ENCODE measurements at places on chromosomes 7 and 10. TPM values are rescaled to one million over a fixed set of nuclear protein-coding genes. Genes with fewer than 3 reads are reported as not detected.

DNA sequence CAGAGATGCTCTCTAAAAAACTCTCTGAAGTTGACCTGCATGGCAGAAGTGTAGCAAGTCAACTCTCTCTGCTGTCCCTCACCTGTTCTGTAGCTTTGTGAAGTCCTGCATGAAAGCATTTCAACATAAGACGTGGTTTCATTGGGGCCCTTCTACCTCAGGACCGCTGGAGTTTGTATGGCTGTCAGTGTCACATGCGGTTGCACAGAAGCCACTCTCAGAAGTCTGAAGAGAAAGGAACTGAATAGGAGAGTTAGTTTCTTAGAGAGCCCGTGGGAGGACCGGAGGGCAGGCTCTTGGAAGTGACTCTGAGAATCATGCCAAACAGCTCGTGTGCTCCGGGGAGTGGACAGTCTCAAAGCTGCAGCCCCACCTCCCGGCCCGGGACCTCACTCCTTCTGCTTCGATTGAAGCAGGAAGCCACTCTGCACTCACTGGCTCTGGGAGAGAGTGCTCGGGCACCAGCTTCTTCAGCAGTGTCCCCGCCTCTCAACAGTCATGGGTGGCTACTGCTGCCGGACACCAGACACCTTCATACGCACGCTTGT is 486.7 kb downstream of the SDK1 start:
- no peak overlapping the region for H3K27ac ChIP-seq
- H3K4me3 ChIP-seq, result no peak overlapping the region
- no peaks in the 10 kb centered on the region for H3K4me1 ChIP-seq

- no peak overlapping the region for H3K27ac ChIP-seq
- no peak for DNase-seq
These were observed 57.9 kb upstream of the TMEM72 start for GRCh38 chr10:44853148-44853734.

DNA sequence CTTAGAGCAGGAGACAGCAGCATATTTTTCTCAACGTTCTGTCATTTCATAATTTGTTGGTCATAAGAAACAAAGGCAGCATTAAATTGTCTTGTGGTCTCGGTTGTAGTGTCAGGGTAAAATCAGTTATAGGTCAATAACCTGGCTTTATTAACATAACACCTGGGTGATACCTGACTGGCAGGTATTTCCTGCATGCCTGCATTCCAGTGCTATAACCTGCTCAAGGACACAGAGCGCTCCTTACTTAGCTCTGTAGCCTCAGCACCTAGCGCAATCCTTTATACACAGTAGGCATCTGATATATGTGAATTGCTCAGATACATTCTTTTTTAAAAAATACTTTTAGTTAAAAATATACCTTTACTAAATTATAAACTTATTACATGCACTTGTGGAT is 38.9 kb upstream of the PRKG1 start:
- H3K4me3 ChIP-seq, result no peak overlapping the region
- no peaks in the 10 kb centered on the region for H3K36me3 ChIP-seq
- no peaks in the 10 kb centered on the region for H3K4me1 ChIP-seq
- no peak overlapping the region for H3K27ac ChIP-seq
- DNase-seq, result no peak

DNA sequence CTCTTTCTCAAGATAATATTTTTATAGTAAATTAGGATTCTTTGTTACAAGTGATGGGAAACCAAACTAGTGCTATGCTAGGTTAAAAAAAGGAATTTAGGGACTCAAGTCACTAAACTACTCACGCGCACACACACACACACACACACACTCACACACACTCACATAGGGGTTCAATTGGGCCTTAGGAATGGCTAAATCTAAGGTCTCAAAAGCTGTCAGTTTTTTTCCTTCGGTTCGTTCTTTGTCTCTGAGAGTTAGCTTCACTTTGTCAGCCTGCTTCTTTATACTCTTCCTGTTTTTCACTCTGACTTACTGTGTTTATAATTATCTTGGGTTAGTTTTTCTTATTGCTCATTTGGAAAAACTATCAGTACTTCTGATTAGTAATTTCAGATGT is 138.9 kb downstream of the ADK start:
- peaks cover 13% of the 10 kb centered on the region for H3K4me1 ChIP-seq
- no peak for DNase-seq
- peak overlapping the region; percentile 33 for H3K4me3 ChIP-seq
- H3K27me3 ChIP-seq, result no peaks in the 10 kb centered on the region
- peak overlapping the region; percentile 66 for H3K27ac ChIP-seq

UCMA gene
- not detected for polyA plus RNA-seq

- no peaks in the 10 kb centered on the region for H3K4me1 ChIP-seq
- H3K4me3 ChIP-seq, result no peak overlapping the region
- H3K36me3 ChIP-seq, result no peaks in the 10 kb centered on the region
- DNase-seq, result no peak
These were observed 110.2 kb upstream of the GDF10 start for GRCh38 chr10:47189802-47190201.

GPC2 gene
- 0.76 TPM for polyA plus RNA-seq

GDI2 gene
- 20.0 TPM for polyA plus RNA-seq

AQP1 gene
- polyA plus RNA-seq, result 256 TPM

MUC12 gene
- 0.23 TPM for polyA plus RNA-seq

TMEM176A gene
- 10.2 TPM for polyA plus RNA-seq

MOSPD3 gene
- polyA plus RNA-seq, result 10.4 TPM

ADD3 gene
- 28.8 TPM for polyA plus RNA-seq

DNA sequence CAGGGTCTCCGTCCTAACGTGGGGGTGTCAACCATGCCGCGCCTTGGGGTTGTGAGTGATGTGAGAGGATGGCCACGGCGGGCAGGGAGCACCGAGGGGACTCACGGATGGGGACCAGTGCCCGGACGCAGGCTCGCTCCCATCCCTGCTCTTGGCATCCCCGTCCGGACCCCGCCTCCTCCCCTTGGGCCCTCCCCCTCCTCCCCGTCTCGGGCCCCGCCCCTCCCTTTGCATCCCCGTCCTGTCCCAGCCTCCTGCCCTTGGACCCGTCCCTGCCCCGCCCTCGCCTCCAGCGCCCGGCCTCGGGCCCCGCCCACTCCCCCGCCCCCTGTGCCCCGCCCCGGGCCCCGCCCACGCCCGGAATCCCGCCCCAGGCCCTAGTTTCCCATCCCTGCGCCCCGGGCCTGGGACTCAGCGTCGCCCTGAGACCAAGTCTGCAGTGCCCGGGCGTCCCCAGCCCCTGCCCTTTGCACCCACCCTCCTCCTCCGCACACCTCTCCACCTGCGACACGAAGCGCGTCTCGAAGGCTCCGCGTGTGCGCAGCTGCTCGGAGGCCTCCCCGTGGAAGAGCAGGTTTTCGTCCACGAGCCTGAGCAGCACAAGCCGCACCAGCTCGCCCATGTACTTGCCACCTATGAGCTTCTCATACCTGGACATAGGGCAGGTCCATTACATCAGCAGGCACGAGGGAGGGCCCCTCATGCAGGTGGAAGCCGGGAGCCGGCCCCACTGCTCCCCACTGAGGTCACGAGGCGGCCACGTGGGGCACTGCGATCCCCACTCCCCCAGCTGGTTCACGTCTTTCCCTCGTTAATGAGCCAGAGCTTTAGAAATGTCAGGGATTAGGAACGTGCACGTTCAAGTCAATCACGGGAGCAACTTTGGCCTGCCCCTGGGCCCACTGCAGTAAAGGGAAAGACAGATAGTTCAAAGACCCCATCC is 5.1 kb upstream of the MYL7 start:
- H3K4me3 ChIP-seq, result peak overlapping the region; percentile 60
- DNase-seq, result peak; percentile 90

DNA sequence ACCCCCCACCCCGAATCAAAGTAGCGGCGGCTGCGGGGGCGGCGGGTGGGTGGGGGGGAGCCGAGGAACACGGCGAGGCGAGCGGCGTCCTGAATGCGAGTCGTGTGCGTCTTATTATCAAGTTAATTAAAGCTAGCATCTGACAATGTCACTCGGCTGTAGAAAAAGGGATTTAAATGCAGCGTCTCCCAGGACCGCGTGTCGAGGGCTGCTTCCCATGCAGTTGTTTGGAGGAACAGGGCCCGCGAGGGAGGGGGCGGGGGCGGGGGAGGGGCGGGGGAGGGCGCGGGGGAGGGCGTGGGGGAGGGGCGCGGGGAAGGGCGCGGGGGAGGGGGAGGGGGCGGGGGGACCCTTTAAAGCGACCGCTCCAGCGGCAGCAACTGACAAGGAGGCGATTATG is 2.7 kb upstream of the UNCX start:
- peaks cover 92% of the 10 kb centered on the region for H3K27me3 ChIP-seq
- H3K4me1 ChIP-seq, result no peaks in the 10 kb centered on the region
- no peak for DNase-seq
- H3K27ac ChIP-seq, result no peak overlapping the region

DNA sequence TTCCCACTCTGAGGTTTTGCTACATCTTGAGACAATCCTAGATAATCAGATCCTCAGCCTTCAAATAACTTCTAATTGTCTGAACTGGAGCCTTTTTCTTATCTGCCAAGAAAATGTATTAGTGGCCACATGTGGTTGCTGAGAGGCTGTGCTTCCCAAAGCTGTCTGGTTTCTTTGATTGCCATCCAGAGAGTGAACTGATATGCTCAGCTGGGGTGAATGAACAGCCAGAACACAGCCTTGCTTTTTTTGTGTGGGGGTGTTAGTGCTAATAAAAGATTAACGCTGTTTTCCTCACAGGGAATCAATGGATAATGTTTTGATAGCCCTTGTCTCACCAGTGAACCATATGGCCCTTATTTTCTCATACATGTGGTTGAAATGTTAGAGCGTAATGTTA is 66.9 kb downstream of the BBS9 start:
- H3K27ac ChIP-seq, result no peak overlapping the region
- no peaks in the 10 kb centered on the region for H3K27me3 ChIP-seq
- no peak for DNase-seq
- H3K36me3 ChIP-seq, result no peaks in the 10 kb centered on the region
- H3K4me1 ChIP-seq, result no peaks in the 10 kb centered on the region

PAPOLB gene
- polyA plus RNA-seq, result 0.11 TPM

DNA sequence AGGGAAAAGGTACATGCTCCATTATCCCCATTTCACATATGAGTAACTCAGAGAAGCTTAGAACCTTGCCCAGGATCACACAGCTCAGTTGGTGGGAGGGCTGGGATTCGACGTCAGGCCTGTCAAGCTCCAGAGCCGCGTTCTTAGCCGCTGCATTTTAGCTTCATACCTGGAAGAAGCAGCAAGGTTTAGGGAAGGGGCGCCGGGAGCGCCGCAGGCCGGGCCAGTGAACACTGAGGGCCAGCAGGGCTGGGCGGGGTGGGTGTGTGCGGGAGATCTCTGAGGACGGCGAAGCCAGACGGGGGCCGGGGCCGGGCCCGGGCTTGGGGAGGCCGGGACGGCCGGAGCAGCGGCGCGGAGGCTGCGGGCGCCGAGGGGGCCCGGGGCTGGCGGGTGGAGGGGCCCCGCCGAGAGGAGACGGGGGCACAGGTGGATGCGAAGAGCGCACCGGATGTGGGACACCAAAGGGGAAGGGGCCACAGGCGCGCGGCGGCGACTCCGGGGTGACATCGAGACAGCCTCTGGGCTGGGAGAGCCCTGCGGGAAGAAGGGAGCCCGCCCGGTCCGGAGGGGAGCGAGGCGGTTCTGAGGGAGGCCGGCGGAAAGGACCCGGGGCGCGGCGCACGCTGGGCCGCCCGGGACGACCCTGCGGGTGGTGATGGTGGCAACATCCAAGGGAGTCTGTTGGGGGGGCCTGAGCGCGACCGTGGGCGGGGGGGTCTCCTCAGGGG is 498 bp downstream of the NDST2 start:
- peak; percentile 50 for DNase-seq
- peak overlapping the region; percentile 97 for H3K27ac ChIP-seq
- H3K4me1 ChIP-seq, result no peaks in the 10 kb centered on the region
- peaks cover 53% of the 10 kb centered on the region for H3K36me3 ChIP-seq
- peak overlapping the region; percentile 99 for H3K4me3 ChIP-seq

DNA sequence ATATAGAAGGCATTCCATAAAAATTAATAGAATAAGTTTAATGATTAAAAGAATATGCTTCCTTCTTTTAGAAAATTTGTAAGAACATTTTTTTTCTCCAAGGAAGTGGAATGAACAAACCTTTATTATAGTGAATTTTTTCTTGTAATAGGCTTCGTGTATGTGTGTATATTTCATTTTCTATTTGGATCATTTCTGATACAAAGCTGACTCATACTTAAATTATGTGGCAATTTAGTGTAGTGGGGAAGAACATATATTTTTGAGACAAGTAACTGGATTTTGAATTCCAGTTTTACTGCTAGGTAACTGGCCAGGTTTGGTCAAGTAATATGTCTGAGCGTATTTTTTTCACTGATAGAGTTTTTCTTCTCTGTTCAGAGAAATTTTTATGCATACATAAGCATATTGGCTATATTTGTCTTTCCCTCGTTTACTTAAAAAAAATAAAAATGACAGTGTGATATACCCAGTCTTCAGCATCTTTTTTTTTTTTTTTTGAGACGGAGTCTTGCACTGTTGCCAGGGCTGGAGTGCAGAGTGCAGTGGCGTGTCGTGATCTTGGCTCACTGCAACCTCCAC is 50.8 kb downstream of the CDK13 start:
- no peaks in the 10 kb centered on the region for H3K27me3 ChIP-seq
- no peak for DNase-seq
- H3K36me3 ChIP-seq, result peaks cover 3% of the 10 kb centered on the region
- H3K4me3 ChIP-seq, result no peak overlapping the region
- H3K4me1 ChIP-seq, result no peaks in the 10 kb centered on the region

DNA sequence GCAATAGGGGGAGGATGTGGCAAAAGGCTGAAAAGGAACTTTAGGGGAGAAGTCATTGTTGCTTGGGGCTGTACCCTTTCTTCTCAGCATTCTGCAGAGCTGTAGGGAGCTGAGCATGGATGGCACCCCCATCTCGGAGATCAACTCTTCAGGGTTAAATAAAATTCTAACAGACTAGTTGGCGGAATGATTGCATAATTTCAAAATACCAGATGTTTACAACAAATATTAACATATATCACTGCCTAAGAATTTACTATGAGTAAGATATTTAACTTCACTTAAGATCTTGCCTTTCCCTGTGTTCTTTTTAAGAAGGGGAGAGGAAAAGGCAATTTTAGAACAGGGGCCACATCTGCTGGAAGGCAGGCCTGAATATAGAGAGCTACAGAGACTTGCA is 509 bp upstream of the OR2F1 start:
- no peaks in the 10 kb centered on the region for H3K27me3 ChIP-seq
- no peak for DNase-seq
- no peak overlapping the region for H3K4me3 ChIP-seq
- no peaks in the 10 kb centered on the region for H3K36me3 ChIP-seq
- no peak overlapping the region for H3K27ac ChIP-seq

- H3K27ac ChIP-seq, result no peak overlapping the region
- DNase-seq, result no peak
- H3K36me3 ChIP-seq, result peaks cover 26% of the 10 kb centered on the region
These were observed 87.2 kb downstream of the NRF1 start for GRCh38 chr7:129698516-129699418.

GRCh38 chr10:126957111-126957510 is 51.9 kb downstream of the DOCK1 start:
- no peak overlapping the region for H3K4me3 ChIP-seq
- H3K27me3 ChIP-seq, result no peaks in the 10 kb centered on the region
- peaks cover 6% of the 10 kb centered on the region for H3K4me1 ChIP-seq
- no peaks in the 10 kb centered on the region for H3K36me3 ChIP-seq
- no peak for DNase-seq

SLC26A5 gene
- polyA plus RNA-seq, result not detected

GRCh38 chr10:71780156-71780555 is 6.8 kb upstream of the VSIR start:
- H3K27me3 ChIP-seq, result no peaks in the 10 kb centered on the region
- no peaks in the 10 kb centered on the region for H3K36me3 ChIP-seq
- H3K27ac ChIP-seq, result no peak overlapping the region
- no peak overlapping the region for H3K4me3 ChIP-seq
- DNase-seq, result no peak

MALRD1 gene
- 0.19 TPM for polyA plus RNA-seq
